ENCODE measurements at places on chromosomes 6 and 20.

GRCh38 chr6:7938562-7939183, 28.1 kb upstream of the TXNDC5 start:
- DNase-seq, result no peak

- no peak for DNase-seq
Observed at GRCh38 chr20:23233341-23233740, 117.2 kb upstream of the NXT1 start.

DNA sequence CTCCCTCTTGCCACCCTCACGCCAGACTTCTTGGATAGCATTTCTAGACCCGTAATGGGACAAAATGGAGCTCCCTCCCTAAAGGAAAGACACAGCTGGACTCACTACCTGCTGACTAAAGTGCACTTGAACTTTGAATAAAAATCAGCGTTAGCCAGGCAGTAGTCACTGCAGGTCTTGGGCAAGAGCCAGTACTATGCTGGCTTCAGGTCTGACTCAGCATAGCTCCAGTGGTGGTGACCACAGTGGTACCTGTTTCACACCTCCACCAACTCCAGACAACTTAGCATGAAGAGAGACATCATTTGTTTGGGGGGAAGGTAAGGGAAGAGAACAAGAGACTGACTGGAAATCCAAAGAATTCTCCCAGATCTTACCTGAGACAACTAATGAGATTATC, 906.8 kb downstream of the GRIK2 start:
- no peak for DNase-seq

GRCh38 chr6:50353603-50354002, 303.9 kb upstream of the DEFB112 start:
- DNase-seq, result no peak

DNA sequence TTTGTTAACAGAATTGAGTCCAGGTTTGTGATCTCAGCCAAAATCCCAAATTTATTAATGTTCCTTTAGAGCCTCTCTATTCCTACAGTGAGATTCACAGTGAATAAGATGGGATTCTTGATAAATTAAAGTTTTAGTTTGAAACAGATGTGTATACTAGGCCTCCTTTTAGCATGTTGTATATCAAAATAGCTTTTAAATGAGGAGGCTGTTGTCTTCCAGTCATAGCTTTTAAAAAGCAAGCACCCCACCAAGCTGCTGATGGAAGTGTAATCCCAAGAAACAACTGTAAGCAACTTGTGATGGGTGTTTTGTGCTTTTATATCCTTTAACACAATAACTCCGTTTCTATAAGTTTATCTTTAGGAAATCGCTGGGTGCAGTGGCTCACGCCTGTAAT, 7.0 kb downstream of the GTF2H5 start:
- no peak for DNase-seq

DNA sequence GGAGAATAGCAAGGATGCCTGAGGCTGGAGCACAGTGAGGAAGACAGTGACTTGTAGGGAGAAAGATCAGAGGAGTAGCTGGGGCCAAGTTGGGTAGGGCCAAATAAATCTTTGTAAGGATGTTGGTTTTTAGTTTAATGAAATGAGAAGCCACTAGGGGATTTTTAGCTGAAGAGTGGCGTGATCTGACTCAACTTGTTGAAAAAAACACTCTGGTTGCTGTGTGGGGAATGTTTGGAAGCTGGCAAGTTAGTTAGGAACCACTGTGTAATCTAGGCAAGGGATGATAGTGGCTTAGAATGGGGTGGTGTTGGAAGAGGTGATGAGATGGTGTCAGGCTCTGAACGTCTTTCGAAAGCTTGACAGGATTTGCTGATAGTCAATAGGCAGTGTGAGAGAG, 176.1 kb upstream of the HDDC2 start:
- no peak for DNase-seq

Measured in ACHN (cell line).